Islet precursor cell (in vitro differentiated cells): ENCODE measurements at places on chromosomes 4 and X.

DNA sequence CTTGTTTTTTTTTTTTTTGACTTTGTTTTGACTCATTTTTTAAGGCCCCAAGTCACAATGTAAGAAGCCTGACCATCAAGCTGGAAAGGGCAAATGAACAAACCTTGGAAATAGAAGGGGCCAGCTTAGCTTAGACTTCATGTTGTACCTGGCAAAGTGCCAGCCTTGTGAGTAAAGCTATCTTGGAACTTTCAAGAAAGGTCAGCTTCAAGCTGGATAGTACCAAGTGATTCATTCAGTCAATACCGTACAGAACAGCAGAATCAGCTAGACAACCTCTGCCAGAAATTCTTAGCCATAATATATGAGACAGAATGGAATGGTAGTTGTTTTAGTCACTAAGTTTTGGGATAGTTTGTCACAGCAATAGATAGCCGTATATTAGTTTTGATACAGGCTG is 1492.2 kb upstream of the TENM3 start:
- DNase-seq: no peak

- no peak for DNase-seq
Measured at GRCh38 chrX:31872007-31872406, 800.2 kb upstream of the FTHL17 start.

DNA sequence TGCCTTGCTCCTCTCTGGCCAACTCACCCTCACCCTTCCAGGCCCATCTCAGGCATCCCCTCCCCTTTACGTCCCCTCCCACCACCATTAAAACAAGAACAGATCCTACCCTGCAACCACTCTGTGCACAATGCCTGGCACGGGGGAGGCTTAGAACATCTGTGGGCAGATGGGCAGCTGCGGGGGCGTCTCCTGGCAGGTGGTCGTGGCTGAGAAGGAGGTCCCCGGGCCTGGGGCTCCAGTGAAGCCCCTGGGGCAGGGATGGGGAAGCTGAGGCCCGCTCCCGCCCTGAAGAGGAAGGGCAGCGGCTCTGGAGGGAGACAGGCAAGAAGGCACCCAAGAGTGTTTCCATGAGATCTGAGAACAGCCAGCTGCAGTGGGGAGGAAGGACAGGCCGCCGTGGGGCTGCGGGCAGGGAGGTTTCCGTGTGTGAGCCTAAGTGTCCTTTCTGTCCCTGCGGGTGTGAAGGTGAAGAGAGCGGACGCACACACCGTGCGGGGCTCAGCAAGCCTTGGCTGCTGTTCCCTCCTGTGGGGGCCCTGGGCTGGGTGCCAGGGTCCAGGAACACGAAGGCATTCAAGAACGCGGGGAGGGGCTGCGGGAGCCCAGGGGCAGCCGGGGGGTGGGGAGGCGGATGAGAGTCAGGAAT is 7.8 kb upstream of the TBC1D14 start:
- DNase-seq: no peak

DNA sequence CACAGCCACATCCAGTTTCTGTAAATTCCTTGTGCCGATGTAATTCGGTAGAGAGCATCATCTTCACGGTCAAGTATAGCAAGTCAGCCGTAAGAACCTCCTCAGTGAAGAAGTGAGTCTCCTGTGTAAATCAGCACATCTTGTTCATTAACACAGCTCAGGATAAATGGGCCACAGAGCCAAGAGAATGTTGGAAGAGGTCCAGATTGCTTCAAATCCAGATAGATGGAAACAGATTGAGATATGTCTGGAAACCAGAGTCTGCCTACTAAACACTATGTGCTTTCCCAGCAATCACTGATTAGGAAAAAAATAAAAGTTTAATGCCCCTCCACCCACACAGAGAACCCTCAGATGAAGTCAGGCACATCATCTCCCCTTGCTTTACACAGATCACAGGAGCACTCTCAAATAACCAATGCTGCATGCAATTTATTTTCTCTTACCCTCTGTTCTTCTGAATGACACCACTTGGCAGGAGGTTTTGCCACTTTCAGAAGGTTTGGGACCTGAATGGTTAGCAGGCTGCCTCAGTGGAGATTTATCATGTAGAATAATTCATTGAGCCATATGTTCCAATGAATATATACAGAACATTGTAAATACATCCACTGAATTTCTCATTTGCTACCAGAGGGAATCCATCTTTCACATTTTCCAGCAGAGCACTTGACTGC is 357.7 kb downstream of the C4orf33 start:
- no peak for DNase-seq

DNA sequence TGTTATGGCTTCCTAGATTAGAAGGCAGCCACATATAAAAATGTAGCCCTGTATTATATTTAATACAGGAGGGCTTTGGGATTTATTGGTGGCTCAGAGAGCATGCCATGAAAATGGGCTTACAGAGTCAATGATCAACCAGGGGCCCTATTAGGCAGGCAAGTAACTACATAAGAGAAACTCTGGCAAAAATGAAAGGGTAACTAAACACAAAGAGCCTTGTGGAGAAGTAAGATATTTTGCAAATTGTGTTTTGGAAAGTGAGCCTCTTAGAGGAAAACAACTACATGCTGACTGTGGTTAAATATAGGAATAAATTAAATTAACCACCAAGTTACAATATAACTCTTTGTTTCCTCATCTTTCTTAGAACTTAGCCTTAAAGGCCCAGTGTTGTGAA is 5.5 kb downstream of the SAT1 start:
- DNase-seq: no peak

- no peak for DNase-seq
Measured at GRCh38 chrX:120512222-120512621, 43.1 kb upstream of the LAMP2 start.

GRCh38 chrX:11040405-11040804 is 70.7 kb upstream of the HCCS start:
- no peak for DNase-seq

DNA sequence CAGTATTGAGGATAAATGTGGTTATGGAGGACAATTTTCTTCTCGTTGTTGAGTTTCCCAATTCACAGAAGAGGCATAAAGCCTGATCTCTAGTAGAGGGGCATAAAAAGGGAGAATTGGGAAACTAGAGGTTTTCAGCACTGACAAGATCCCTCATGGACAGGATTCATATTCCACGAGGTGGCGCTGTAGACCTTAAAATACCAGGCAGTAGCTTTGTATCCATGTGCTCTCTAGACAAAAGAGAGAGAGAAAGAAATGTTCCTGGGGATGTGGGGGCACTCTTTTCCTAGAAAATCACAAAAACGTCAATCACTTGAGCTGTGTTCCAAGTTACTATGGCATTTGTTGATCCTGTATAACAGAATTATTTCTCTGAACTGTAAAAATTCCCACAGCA is 128.3 kb downstream of the MAGEE1 start:
- DNase-seq: peak; percentile 63

- DNase-seq: no peak
Measured at GRCh38 chr4:99205153-99205979, 13.7 kb downstream of the ADH6 start.

DNA sequence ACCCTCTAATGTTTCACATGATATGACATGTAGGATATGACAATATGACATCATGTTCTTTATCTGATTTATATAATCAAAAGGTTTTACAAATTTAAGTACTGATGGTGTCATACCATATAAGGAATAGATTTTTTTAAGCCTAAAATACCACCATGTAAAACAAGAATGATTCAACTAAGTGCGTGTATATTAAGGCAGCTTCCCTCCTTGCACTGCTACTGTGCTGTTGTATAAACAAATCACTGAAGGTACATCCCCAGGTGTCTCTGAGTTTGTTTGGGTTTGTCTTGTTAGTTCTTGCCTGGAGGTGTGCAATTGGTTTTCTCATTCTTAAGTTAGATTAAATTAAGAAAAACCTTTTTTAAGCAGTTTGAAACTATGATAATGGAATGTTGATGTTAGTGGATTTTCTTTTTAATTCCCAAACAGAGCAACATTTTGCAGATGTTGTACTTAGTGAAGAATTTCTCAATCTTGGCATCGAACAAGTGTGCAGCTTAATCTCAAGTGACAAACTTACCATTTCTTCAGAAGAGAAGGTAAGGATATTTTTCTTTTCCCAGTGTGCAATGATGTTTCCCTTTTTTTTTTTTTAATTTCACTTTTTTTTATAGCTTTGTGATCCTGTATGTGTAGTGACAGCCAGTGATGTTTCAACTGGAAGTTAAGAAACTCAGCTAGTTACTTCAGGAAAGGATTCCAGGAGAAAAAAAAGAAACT is 33.4 kb upstream of the MSMO1 start:
- DNase-seq: no peak

DNA sequence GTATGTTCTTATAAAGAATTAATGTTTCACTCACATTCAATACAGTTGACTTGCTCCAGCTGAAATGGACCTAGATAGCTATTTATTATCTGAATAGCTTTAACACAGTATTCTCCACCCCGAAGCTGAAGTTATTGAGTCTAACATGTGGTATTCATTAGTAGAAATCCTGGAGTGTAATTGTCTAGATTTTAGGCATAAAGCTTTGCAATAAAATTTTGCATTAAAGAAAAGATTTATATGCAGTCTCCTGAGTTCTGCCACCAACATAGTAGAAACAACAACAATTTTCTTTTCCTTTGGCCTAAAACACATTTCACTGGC is 90.2 kb upstream of the DCLK2 start:
- DNase-seq: no peak

DNA sequence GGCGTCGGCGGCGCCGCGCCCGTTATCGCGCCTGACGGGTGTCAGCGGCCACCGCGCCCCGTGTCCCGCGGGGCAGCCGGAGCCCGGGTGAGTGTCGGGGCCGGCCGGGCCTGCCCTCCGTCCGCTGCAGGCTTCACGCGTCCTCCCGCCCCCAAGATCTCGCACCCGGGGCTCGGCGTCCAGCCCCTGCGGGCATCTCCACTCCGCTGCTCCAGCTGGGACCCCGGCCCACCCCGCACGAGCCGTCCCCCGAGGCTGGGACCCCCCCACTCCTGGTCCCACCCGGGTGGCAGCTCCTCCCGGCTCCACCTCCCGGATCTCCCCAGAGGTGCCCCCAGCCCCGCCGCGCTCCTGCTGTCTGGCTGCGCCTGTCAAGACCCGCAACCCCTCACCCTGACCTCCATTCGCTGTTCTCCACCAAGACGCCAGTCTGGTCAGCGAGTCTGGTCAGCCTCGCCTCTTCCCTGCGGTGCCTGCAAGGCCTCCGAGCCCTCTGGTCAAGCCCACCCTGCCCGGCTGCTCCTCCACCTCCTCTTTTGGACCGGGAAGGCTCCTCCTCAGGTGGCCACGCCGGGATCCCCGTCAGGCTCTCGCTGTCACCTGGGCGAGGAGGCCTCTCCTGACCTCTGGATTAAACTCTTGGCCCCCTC is 66.0 kb upstream of the NKX1-1 start:
- no peak for DNase-seq

DNA sequence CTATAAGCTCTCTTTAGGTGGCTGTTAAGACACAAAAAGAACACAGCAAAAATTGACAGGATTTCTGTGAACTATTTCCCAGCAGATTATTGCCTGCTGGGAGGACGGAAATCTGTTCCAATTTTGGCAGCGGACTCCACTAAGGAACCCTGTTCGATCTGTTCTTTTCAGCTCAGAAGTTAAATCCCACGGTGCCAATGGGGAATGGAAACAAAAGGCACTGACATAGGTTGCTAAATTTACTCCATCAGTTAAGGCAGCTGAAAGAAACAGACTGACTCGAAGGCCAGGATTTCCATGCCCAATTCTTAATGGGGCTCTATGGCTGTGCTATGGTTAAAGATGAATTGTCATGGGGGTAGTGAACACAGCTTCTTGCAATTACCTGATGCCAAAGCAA is 126.5 kb upstream of the HPGD start:
- DNase-seq: no peak

GRCh38 chr4:8039290-8039689 is 99.6 kb upstream of the AFAP1 start:
- no peak for DNase-seq

DNA sequence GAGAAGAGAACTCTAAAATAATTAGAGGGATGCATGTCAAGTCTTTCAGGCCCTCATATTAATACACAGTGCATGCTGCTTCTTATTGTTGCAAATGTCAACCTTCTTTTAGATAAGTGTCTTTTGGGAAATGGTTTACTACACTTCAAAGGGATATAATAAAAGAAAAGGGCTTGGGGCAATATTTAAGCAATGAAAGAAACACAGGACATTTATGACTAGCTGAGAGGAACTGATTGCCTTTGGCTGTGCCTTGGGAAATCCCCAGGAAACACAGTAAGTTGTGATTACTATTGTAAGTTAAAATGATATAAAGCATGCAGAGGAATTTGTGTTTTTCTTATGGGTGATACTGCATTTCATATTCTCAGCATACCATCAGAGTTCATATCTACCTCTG is 1036.2 kb upstream of the GRID2 start:
- no peak for DNase-seq

- DNase-seq: no peak
Measured at GRCh38 chr4:52945326-52945898, 83.3 kb downstream of the RASL11B start.
